ENCODE measurements at places on chromosomes 13 and 19.

DNA sequence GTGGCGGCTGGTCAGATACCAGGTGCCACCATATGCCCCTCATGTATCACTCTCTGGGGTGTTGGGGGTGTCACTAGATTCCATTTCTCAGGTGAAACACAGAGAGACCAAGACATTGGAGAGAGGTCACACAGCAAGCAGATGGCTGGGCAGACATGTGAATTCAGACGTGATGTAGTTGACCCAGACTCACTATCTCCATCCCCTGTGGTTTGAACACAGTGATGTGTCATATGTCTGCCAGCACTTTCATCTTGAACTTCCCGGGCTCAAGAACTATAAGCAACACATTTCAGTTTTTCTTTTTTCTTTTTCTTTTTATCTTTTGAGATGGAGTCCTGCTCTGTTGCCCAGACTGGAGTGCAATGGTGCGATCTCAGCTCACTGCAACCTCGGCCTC lies 16.1 kb upstream of the UPF1 start:
- DNase-seq = no peak

GRCh38 chr13:48050550-48050949 lies 13.0 kb downstream of the NUDT15 start:
- no peak for DNase-seq

DNA sequence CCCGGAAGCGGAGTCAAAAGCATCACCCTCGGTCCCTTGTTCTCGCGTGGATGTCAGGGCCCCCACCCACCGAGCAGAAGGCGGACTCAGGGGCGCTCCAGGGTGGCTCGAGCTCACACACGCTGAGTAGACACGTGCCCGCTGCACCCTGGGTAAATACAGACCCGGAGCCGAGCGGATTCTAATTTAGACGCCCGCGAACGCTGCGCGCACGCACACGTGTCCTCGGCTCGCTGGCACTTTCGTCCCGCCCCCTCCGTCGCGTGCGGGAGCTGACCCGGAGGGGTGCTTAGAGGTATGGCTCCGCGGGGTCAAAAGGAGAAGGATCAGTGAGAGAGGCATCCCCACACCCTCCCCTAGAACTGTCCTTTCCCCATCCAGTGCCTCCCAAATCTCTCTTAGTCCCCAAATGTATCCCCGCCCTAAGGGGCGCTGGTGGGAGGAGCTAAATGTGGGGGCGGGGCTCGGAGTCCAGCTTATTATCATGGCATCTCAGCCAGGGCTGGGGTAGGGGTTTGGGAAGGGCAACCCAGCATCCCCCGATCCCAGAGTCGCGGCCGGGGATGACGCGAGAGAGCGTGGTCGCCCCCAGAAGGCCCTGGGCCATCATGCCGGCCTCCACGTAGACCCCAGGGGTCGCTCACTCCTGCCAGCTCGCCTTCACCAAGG lies 451 bp upstream of the ICAM5 start:
- DNase-seq = peak; percentile 87

DNA sequence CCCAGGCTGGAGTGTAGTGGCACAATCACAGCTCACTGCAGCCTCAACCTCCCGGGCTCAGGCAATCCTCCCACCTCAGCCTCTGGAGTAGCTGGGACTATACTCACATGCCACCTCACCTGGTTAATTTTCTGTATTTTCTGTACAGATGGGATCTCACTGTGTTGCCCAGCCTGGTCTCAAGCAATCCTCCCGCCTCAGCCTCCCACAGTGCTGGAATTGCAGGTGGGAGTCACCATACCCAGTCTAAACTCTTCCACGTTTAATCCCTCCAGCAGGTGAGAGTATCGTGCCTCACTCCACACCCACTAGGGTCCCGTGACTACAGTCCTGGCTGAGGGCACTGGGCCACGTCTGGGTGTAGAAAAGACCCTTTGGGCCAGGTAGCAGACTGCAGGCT lies 16.5 kb downstream of the BCAT2 start:
- DNase-seq = no peak

DNA sequence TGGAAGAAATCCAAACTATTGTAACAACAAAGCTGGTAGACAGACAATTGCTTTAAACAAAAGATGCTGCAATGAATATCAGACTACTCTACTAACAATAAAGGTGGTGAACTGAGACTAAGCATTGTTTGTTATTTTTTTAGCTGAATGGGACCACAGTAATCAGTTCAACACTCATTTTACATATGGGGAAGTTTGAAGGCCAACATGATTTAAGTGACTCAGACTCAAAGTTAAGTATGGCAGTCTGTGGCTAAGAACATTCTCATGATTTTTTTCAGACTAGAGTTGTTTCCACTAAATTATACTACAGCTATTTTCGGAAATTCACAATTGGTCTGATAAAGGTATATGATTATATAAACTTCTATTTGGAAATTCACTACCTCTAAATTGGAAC lies 10.4 kb downstream of the EXOSC8 start:
- no peak for DNase-seq

DNA sequence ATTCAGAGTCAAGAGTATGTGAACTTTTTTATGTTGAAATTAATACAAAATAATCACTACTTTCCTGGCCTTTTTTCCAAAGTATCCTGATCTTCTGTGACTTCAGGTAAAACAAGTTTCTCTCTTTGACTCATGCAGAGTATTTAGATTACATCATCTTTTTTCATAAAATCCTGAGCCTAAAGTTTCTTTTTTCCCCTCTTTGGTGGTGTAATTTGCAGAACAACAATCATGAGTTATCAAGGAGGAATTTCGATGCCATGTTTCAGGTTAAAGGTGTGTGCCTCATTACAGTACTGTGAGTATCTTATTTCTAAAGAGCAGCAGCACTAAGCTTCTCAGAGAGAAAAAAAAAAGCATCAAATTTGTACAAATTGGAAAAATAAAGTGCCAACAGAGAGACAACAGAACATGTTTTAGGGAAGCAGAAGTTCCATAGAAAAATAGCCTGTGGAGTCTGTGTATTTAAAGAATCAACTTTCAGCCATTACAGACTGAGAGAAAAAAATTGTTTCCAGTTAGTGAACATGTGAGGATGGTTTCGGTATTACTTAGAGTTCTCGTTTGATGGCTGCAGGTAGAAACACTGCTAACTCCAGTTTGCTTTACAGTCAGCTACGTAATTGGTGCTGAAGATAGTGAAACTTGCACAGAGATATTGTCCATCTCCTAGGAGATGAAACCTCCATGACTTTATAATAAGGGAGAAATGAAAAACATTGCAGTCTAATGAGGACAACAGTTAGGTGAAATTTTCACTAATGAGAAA lies 78.1 kb upstream of the PCDH9 start:
- no peak for DNase-seq

DNA sequence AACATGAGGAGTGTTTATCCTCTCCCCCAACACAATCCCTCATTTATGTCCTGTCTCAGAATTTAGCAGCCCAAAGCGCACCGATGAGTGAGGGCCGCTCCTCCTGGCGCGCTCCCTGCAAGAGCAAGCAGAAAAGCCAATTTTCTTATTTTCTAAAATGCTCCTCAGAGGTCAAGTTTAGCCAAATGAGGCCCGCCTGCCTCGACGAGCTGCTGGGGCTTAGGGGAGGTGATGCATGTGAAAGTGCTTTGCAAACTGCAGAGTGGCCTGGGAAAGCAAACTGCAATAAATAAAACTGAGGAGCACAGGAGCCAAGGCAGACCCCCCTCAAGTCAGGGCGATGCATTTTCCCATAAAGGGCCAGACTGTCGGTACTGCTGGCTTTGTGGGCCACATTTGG lies 29.0 kb downstream of the CAPS start:
- DNase-seq = no peak

- peak; percentile 67 for DNase-seq
These were observed 113.3 kb upstream of the SPRY2 start for GRCh38 chr13:80454245-80454644.

DNA sequence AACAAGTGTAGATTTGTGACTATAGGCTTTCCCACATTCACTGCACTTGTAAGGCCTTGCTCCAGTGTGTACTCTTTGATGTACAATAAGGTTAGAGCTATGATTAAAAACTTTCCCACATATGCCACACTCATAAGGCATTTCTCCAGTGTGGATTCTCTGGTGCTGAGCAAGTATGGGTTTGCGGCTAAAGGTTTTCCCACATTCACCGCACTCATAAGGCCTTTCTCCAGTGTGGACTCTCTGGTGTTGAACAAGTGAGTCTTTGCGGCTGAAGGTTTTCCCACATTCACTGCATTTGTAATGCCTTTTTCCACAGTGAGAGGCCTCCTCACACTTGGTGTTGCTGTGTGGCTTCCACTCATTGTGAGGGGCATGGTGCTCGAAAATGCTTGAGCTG lies 3.7 kb downstream of the ZNF772 start:
- DNase-seq = no peak

DNA sequence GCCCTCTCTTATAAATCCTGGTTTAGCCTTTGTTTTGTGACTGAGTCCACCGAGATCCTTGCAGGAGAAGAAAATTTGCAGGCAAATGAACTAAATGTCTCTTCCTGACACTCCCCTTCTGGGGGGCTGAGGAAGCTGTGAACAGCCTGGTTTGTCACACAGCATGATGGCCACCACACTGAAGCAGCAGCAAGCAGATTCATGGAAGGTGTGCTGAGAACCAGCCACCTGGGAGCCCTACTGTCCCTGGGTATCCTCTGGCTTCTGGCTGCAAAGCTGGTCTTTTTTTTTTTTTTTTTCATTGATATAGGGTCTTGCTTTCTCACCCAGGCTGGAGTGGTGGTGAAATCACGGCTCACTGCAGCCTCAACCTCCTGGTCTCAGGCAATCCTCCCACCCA lies 11.2 kb downstream of the MRPS12 start:
- DNase-seq = no peak

DNA sequence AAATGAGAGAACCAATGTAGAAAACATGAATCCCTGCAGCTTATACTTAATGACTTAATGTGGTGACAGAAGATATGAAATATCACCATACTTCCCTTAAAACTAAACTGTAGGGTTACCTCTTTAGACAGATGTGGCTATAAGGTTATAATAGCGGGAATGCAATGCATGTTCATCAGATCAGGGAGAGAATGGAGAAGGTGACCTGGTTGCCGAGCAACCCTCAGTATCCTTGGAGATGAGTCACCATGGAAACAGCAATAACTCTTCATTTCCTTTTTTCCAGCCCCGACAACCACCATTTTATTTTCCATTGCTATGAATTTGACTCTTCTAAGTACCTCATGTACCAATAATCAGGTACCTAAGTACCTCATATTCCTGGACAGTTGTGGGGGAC lies 28.0 kb upstream of the ZNF835 start:
- DNase-seq = no peak

DNA sequence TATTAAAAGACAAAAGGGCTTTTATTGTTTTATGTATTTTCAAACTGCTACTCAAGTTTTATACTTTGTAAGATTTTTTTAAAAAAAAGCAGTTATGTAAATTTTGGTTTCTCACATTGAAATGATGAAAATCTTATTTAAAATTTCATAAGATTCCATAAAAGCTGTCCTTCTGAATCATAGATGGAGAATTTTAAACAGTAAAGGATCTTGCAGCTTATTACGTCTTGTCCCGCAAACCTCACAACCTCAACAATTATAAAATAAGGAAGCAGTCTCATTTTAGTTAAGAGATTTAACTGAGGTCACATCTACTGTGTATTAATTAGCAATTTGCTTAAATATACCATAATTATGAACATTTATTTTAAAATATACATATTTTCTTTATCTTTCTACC lies 581.0 kb upstream of the SPRY2 start:
- DNase-seq = no peak
